ENCODE measurements at places on chromosomes 2 and 18.

- no peak overlapping the region for H3K27ac ChIP-seq
- H3K4me3 ChIP-seq: no peak overlapping the region
- no peaks in the 10 kb centered on the region for H3K27me3 ChIP-seq
- H3K4me1 ChIP-seq: peaks cover 4% of the 10 kb centered on the region
- H3K36me3 ChIP-seq: no peaks in the 10 kb centered on the region
These were observed 26.2 kb downstream of the INPP4A start for GRCh38 chr2:98470851-98471255.

- no peak overlapping the region for H3K27ac ChIP-seq
- peaks cover 15% of the 10 kb centered on the region for H3K4me1 ChIP-seq
- H3K4me3 ChIP-seq: no peak overlapping the region
These were observed 240.7 kb downstream of the KLHL29 start for GRCh38 chr2:23625726-23626125.

DNA sequence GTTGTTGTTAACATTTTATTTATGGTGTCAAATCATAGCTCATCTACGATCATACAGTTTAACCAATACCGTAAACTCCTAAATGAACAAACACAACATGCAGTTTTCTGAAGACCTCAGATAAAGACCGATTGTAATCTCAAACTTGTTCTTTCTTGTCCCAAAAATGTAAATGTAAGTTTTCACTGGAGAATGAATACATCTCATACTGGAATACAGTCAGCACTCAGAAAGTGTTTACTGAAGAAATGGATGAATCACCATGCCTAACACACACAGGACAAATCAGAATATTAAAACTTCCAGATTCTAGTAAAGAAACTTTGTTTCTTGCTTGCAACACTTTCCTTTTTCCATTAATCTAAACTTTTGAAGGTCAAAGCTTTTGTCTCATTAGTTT is 380.5 kb downstream of the DLGAP1 start:
- H3K36me3 ChIP-seq: no peaks in the 10 kb centered on the region
- no peaks in the 10 kb centered on the region for H3K27me3 ChIP-seq
- H3K4me3 ChIP-seq: no peak overlapping the region
- no peaks in the 10 kb centered on the region for H3K4me1 ChIP-seq
- no peak overlapping the region for H3K27ac ChIP-seq
- no peak for DNase-seq

- no peaks in the 10 kb centered on the region for H3K36me3 ChIP-seq
- no peaks in the 10 kb centered on the region for H3K27me3 ChIP-seq
- H3K4me3 ChIP-seq: no peak overlapping the region
- DNase-seq: no peak
These were observed 555.5 kb upstream of the LRRTM4 start for GRCh38 chr2:78077633-78078032.

DNA sequence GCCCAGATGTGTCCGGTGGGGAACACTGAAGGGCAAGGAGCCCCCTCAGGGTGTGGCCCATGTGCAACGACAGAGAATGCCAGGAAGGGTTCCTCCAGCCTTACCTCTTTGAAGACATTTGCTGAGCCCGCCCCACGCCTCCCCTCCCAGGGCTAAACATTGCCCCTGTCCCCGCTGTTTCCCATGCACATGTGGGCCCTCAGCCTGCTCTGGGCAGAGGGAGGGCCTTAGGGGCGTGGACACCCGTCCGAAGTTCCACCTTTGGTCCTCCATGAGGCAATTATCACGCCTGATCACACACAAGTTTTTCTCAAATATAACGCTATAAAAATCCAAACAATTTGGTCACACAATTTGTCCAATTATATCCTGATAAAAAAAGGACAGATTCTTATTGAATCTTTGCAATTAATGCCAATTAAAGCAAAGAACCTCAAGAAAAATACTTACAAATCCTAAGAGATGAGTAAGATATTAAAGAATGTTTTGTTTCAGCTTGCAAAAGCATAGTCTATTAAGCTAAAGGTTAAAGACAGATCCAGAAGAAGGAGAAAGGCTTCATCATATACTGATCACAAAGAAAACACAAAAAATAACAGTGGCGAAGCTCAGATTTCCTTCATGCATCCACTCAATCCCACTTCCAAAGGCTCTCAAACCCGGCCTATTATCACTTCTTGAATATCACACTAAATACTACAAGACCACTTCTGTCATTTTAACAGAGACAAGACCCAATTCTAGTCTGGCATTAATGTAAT is 55.2 kb upstream of the LDLRAD4 start:
- DNase-seq: no peak
- no peaks in the 10 kb centered on the region for H3K27me3 ChIP-seq
- H3K4me1 ChIP-seq: peaks cover 5% of the 10 kb centered on the region
- peak overlapping the region; percentile 40 for H3K4me3 ChIP-seq
- no peak overlapping the region for H3K27ac ChIP-seq
